ENCODE measurements at places on chromosomes 4 and X.

GRCh38 chrX:112910418-112910817, 69.8 kb upstream of the AMOT start:
- DNase-seq: no peak

DNA sequence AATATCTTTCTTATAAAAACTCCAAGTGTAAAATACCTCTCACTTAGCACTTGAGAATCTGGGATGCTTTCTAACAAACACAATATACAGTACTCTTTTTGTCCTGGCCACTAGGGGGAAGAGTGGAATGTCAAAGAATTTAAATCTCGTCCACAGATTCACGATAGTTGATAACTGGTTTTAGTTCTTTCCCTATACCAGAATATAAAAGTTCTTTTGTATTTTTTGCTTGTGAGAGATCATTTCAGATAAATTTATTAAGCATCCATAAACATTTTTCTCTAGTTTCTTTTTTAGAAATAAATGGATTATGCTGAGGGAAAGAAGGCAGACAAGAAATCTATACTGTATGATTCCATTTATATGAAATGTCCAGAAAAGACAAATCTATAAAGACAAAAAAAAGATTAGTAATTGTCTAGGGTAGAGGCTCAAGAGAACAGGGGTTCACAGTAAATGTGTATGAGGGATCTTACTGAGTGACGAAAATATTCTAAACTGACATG, 50.4 kb downstream of the MGARP start:
- no peak for DNase-seq

- DNase-seq: no peak
These were observed 965.9 kb upstream of the DIAPH2 start for GRCh38 chrX:95718746-95719145.

DNA sequence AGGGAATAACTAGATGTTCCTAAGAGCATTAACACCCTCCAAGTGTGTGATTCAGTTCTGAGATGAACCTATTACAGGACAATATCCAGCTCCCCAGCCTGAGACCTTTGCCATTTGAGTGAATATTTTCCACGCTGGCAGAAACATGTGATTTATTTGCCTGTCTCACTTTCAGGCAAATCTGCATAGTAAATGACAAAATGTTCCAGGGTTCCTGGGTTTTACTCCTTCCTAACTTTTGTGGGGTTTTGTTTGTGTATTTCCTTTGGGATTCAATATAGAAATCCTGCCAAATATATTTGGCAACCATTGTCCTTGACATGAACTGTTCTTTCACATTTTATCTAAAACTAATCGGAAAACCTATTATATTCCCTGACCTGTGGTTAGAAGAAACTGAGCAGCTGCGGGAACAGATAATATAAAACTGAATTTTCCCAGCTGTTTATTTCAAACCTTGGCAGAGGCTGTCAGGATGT, 12.5 kb downstream of the F8 start:
- DNase-seq: no peak

DNA sequence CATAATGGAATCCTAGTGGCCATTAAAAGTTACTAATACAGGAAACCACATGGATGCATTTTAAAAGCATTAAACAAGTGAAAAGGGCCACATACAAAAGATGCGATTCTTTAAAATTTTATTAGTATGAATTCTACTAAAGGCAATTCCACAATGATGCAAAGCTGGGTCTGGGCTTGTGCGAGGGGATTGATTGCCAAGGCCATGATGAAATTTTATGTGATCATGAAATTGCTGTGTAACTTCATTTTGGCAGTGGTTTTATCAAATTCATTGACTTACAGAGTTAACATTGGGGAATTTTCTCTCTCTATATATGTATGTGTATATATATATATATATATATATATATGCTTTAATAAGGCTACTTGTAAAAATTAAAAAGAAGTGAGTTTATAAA, 1142.5 kb upstream of the IGFBP7 start:
- no peak for DNase-seq

DNA sequence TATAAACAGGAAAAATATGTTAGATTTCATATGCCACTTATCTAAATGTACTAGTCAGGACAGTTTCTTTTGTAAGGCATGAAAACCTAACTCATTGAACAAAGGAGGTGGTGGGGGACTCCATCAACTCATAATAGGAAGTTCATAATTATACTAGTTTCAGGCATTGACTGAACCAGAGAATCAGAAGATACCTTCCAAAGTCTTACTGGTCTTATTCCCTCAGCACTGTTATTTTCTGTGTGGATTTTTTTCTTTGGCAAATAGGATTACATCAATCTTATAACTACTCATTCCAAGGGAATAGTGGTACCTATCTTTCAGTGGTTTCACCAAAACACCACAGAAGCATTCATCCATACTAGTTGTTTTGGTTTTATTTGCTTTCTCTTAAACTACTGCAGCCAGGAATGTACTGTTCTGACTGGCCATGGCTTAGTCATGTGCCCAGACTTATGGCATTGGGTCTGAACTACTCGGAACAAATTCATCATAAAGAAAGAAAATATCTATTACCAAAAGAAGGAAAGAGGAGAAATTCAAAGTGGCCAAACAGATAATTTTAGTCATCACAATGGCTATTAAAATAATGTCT, 273.9 kb downstream of the ARAP2 start:
- no peak for DNase-seq

DNA sequence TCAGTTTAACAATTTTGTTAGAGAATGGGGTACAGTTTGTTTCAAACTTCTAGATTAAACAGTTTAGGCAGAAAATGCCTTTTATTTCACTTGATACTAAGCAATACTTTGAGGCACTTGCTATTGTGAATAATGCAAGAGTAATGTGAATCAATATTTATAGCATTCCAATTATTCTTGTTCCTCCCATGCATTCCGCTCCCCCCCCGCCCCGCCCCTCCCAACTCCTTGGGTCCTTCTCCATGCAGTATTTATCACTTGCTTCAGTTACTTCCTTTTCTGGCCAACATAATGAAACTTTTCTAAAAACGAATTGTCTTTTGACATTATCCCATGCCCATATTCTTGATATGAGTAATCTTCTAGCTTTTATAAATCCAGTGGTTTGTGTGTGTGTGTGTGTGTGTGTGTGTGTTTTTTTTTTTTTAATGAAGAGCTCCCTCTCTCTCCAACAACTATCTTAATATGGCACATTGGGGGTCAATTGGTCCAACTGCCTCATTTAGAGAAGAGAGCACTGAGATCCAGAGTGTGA, 1.6 kb downstream of the BANK1 start:
- DNase-seq: no peak

DNA sequence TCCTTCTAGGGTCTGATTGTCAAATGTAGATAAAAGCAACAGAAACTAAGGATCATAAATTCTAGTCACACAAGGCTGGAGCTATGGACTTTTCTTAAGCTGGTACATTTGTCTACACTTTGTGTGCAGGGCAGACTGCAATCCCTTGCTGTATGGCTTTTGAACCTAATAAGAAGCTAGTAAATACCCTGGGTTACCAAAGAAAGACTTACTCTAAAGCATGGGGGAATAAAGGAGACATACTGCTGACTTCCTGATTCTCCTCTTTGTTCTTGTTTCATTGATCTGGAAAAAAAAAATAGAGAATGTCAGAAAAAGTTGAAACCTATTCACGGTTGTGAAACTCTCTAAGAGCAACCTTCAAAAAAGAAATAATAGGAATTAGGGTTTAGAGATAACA, 216.6 kb upstream of the TLL1 start:
- no peak for DNase-seq

- DNase-seq: no peak
These were observed 159.6 kb upstream of the PJA1 start for GRCh38 chrX:69324851-69325250.

GRCh38 chrX:107560980-107561379, 67.3 kb upstream of the PRPS1 start:
- DNase-seq: no peak

DNA sequence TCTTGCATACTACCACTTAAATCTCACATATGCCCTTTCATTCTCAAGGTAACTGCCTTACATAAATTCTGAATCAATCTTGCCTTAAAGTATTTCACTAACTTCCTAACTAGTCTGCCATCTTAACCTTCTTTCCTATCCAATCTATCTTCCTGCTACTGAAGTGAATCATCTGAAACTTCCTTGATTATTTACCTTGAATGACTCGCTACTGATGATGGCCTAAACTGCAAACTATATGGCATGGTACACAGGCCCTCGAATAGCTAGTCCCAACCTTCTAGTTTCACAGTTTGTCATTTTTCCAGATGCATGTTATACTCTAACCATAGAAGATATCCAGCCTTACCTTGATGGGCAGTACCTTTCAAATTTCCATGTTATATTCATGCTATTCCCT, 19.9 kb downstream of the PHKA1 start:
- DNase-seq: no peak

DNA sequence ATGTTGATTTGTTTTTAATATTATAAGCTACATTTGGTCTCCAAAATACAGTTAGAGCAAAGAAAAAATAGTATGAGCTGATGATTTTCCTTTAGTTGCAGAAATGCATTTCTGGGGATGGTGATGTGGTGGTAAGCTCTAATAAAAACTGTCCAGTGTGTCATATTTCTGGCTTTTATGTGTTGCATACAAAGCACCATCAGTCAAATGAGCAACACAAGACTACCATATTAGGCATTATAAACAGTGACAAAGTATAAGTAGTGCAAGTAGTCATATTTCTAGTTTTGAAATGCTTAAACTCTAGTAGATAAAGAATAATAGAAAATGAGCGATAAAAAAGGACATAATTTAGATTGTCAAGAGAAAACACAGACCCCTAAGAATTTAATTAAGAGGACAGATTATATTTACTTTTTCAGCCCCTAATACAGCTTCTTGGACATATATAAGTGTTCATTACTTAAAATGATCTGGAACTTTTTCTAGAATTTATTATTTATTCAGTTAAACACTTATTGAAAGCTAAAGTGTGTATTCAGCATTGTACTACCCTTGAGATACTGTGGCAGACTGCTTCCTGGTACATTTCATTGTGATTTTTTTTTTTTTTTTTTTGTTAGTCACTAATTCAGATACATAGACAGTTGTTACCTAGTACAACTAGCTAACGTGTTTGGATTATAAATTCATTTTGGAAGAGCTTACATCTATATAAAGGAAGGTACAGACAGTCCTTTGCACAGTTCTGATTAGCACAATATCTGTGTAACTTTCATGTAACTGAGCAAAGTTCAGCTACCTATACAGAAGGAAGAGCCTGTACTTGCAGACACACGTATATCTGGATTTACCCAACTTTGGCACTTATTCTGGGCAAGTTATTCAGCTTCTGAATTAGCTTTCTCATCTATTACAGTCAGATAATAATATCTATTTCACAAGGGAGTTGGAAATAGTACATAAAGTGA, 22.3 kb downstream of the RAP1GDS1 start:
- no peak for DNase-seq

- no peak for DNase-seq
These were observed 358.9 kb downstream of the GPAT3 start for GRCh38 chr4:83894831-83895230.

- DNase-seq: no peak
These were observed 532.3 kb upstream of the SMIM31 start for GRCh38 chr4:164221631-164222030.

GRCh38 chr4:4271912-4272311, 18.0 kb downstream of the LYAR start:
- no peak for DNase-seq

- DNase-seq: peak; percentile 26
These were observed 2.2 kb upstream of the SFRP2 start for GRCh38 chr4:153790962-153791551.

GRCh38 chr4:161555689-161556660, 607.8 kb downstream of the FSTL5 start:
- peak; percentile 29 for DNase-seq

DNA sequence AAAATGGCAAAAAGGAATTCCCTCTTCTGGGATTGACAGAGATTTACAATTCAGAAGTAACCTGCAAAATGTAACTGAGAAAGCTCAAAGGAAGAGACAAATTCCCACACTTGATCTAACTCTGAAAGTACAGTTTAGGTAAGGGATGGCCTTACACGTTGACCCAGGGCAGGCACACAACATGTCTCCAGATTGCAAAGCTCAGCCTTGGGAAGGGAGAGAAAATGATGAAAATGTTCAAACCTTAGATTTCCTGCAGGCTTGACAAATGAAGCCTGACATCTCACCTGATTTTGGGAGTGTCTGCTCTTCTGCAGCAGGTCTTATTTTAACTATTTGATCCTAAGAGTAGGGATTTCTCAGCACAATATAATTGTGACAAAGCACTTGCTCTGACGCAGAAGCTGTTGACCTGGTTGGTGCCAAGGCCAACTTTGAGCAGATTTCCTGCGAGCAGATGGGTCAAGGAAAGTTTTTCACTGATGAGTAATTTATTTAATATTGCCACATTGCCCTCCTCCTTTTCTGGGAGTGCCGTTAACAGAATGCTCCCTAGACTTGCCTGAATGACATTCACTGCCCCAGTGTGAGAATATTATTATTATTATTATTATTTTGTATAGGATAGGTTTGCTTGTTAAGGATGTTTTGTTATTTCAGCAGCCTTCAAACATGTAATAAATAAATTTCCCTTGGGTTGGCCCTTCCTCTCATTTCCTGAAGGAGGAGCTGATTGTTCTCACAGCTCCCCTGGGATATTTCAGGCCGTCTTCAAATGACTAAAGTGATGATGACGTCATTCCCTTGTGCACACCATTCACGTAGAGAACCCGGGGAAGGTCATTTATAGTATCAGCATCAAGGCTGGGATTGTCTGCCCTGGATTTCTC, 157.1 kb downstream of the VEGFC start:
- no peak for DNase-seq

DNA sequence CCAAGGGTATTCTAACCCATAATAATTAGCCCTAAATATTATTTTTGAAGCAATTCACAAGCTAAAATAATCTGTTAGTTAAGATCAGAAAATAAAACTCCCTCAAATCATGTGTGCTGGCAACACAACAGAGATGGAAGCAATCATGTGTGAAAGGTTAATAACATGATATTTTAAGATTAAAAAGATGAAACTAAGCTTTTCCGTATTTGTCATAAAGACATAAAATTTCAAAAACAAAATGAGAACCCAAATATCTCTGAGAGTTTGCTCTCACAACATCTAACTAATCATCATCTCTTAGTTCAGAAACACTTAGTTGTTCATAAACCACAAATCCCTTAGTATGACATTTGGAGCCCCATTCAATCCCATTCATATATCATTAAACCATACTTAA, 749.1 kb downstream of the CCSER1 start:
- DNase-seq: no peak

- DNase-seq: no peak
These were observed 67.1 kb downstream of the ABCG2 start for GRCh38 chr4:88091378-88091777.

GRCh38 chr4:134740290-134740689, 538.7 kb upstream of the PABPC4L start:
- no peak for DNase-seq

- DNase-seq: no peak
These were observed 1138.1 kb downstream of the ARAP2 start for GRCh38 chr4:35106091-35106734.

DNA sequence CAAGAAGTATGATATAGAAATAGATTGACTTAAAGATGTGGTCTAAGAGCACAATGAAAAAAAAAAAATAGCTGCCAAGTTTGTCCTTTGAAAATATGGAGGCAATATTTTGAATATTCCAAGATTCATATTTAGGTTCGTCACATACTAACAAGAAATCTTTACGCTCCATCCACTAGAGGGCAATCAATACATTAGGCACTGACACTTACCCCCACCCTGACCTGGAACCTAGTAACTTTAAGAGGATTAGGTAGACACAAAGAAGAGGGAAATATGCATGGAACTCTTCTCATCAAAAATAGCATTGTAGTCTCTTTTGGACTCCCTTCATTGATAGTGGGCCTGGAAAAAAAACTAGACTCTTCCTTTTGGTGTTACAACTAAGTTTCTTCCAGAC, 1108.1 kb downstream of the PCDH19 start:
- no peak for DNase-seq
